ENCODE measurements at places on chromosomes 2 and 18.

GRCh38 chr18:61333271-61333745 is at the start of gene CDH20:
Gene CDH20, plus strand, starts transcription at chr18:61333430.
- DNase-seq: no peak

DNA sequence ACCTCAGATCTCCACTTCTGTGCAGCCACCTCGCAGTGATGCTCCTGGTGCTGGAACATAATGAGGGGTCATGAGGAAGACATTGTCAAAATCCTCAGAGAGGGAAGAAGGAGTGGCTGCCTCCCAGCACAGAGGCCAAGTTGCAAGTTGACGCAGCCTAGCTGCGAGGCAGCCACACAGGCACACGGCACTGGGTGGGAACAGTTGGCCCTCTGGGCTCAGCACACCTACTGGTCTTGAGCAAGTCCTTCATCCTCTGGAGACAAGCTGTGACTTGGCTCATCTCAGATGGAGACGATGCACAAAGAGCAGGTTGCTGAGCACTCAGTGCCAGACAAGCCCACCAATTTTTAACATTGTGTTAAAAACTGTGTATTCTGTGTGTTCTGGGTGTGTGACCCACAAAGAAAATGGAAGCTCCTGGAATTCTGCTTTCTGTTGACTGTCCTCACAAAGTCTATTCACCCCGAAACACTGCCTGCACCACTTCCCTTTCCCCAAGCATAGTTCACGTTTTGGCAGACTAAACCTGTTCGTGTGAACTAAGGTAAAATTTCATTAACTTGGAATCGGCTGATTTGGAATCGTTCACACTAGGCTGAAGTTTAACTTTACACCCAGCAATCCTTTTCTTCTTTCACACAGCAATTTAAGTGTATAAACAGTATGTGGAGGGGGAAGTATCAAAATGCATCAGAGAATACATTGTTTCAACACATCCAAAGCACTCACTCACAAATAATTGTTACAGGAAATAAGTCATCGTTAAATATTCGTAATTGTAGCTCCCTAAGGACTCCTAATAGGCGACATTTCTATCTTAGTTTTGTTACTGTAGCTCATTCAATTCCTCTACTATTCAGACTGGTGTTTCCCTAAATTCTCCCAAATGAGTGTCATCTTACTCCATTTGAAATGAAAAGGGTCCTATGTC is 266.6 kb upstream of the ID2 start:
- DNase-seq: no peak

DNA sequence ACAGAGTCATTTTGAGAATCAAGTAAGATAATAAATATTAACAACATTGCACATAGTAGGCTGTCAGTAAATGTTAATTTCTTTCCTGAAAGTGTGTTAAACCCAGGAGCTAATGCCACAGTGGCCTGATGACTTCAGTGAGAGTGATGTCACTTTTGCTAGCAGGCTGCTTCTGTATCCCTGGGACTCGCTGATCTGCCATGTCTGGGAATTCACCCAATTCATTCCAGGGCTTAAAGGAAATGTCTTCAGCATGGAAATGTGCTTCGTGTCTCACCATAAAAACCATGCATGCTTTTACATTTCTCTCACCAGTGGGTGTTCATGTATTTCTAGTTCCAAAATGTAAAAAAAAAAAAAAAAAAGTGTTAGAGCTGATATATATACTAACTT is 56.8 kb upstream of the MAPRE3 start:
- DNase-seq: no peak

DNA sequence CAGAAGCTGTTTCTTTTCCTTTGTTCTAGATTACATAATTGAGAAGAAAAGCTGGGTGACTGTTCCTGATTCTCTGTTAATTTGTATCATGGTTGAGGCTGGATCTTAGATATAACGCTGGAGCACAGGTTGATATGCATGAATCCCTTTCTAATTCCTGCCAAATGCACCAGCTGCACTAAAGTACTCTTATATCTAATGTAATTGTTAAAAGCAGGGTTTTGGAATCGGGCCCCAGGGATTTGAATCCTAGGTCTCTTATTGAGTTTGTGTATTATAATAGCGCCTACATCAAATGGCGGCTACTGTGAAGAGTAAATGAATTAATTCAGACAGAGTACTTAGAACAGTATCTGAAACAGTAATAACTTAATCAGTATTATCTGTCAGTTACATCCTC is 80.4 kb downstream of the MC4R start:
- DNase-seq: no peak

- no peak for DNase-seq
Observed at GRCh38 chr2:65611488-65611887, 179.1 kb upstream of the SPRED2 start.

DNA sequence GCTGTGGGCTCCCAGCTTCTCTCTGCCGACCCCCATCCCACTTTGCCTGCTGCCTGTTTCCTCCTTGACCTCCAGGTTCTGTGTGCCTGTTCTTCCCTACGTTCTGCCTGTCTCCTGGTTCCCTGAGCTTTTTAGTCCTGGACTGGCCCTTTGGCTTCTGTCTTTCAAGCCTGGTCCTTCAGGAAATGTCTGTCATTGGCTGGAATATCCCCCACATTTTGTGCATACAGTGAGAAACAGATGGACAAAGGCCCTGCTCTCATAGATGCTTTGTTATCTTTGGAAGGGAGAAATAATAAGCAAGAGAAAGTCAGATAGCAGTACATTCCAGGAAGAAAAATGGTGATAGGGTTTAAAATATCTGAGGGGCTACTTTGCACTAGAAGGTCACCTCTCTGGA is 5.7 kb downstream of the MGAT5 start:
- DNase-seq: no peak

DNA sequence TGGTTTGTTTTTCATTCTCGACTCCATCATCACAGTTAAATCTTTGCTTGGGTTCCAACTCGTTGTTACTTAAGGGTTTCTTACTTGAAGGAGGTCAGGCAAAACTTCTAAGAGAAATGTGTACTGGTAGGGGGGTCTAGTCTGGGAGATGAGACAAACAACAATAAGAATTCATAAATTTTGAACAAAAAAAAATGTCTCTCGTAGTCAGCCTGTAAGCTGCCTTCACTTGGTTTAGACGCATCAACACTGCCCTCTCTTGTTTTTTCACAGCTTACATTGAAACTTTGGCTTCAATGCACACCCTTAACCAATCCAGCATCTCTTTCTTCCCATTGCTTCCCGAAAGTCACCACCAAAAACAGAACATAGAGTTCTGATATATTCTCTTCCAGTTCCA is 576.4 kb upstream of the PIK3C3 start:
- DNase-seq: no peak

DNA sequence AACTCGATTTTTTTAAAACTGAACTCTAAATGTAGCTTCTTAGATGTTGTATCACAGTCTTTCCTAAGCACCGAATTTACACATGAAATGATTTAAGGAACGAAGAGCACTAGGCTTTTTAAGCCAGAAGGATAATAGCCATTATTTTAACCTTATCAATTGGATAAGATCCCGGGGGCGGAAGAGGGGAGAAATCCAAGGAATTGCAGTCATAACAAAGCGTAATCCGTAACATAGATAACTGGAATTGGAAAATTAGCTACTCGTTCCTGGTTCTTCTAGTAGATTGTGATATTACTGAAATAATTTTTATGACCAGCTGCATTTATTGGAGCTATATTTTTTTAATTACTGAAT is 988 bp upstream of the KANSL1L start:
- DNase-seq: no peak

DNA sequence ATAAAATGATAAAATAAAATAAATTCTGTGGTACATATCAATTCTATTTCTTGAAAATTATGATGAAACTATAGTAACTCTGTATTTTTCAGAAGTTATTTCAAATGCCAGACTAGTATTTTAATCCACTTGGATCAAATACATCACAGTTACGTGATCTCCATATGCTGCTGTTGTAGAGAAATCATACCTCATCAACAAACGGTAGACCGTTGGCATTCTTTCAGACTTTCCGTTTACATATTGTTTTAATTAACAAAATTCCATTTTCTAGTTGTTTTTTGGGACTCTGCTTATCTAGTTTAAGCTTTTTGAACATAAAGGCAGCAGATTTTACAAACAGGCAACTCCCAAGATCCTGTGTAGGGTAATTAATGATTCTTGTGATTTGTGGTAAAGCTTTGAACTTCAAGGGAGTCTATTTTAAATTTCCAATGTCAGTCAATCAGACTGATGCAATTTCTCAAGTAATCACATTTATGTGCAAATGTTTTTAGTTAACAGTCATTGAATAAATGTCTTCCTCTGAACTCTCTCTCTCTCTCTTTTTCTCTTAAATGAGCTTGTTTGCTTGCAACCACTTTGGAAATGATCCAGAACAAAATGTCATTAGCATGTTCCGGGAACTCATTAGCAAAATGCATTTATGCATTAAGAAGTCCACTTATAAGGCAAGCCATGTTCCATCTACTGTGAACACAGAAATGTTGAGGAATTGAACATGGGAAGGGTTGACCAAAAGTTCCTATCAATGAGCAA is 31.8 kb downstream of the NYAP2 start:
- no peak for DNase-seq

- peak; percentile 41 for DNase-seq
Observed at GRCh38 chr2:230781130-230781797, 68.6 kb downstream of the CAB39 start.

DNA sequence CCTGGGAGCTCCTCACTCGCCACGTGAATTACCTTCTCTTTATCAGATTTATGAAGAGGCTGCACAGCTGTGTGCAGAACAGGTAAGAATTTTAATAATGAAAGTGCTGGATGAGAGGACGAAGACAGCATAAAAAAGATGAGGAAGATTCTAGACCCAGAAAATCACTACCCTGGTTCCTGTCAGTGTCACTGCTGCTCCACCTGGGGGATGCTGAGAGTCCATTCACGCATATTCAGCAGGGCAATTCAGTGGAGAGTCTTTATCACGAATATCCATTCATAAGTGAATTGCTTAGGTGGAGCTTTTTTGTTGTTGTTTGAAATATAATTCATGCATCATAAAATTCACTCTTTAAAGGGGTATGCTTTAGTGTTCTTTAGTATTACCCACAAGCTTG is 52.0 kb downstream of the MRPL33 start:
- no peak for DNase-seq

GRCh38 chr2:158484892-158485556 is 28.3 kb downstream of the PKP4 start:
- DNase-seq: no peak

DNA sequence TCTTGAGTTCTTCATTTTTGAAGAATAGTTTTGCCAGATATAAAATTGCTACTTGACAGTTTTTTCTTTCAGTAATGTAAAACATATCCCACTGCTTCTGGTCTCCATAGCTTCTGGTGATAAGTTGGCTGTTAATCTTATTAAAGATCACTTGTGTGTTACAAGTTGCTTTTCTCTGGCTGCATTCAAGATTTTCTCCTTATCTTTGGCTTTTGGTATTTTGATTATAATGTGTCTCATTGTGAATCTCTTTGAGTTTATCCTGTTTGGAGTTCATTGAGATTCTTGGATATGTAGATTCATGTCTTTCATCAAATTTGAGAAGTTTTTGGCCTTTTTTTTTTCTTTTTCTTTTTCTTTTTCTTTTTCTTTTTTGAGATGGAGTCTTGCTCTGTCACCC is 20.2 kb upstream of the ADNP2 start:
- DNase-seq: no peak

DNA sequence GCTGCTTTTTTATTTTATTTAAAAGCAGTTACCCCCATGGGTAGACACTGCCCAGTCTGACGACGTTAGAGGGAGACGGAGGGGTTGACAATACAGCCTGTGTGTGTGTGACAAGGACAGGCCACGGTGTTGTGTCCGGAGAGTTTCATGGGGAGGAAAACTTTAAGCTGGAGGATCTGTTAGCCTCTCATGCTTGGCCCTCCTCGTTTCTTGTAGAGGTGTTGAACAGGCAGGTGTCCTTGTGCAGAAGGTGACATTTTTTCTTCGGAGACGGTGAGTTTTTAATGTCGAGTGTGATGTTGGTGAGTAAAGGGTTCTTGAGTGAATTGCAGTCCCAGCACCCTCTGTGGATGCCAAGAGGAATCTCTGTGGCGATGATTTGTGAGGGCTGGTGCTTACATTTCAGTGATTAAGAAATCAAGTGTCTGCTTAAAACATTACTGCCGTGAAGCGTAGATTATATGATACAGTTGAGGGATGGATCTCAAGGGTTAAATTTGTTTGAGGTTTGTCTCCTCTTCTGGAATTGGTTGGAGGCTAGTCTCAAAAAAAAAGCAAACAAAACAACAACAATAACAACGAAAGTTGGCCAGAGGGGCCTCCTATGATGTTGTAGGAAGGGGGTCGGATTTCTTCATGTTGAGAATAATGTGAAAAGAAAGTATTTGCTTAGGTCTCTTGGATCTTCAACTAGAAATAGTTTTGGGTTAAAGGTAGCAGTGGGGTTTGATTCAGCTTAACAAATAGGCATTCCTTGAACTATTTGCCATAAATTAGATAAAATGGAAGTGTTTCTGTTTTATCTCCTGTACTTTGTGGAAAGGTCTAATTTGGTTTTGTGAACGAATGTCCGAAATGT is 1.6 kb downstream of the NCOA1 start:
- DNase-seq: no peak

DNA sequence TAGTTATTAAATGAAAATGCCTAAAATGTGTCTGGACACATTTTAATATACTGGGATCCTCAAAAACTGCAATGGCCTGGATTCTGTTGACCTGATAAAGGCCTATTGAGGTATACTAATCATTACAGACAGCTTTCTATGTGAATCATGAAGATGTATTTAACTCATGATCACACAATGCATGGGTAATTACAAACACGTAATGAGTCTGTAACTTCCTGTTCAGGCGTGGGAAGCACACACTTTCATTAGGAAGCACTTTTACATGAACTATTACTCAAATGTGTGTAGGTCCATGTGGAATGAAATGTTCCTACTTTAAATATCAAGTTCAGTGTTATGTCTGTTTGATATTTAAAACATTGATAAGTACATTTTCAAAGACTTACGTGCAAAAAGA is 108.7 kb downstream of the NCKAP5 start:
- DNase-seq: no peak

DNA sequence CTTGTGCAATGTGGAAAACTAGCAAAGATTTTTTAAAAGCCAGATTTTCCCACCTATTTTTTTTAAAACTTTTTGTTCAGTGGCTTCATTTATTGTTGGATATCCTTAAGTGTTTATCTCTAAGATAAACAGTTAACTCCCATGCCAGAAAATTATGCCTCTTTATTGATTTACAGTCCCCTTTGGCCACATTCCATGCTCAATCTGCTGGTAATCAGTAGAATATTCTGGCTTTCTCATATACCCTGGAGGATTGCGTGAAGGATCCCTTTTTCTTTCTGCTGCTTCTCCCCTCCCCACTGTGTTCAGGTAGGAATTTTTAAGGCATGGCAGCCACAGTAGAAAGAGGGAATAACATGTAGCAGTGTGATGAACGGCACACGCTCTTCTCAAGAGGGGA is 2.6 kb downstream of the GRHL1 start:
- no peak for DNase-seq

DNA sequence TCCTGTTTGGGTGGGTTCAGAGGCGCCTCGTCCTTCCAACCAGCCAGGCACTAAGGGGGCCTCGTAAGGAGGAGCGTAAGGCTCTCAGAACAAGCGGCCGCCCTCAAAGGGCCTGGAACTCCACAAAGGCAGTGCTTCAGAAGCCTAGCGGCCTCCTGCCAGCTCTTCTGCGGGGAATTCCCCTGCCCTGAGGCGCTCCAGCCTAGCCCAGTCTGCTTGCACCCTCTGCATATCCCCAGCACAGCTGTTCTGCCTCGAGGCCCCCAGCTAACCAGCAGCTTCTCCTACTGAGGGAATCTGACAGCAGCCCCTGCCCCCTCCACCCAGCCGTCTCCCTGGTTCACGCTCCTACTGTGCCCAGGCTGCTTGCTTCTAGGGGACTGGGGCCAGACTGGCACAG is 265.9 kb downstream of the TFCP2L1 start:
- DNase-seq: no peak

GRCh38 chr2:197633109-197633657 is 42.2 kb downstream of the RFTN2 start:
- DNase-seq: no peak

GRCh38 chr2:237964194-237964577 is 2.6 kb upstream of the UBE2F start:
- no peak for DNase-seq

Measured in epithelial cell of prostate (primary cell).